CD4-positive, CD25-positive, alpha-beta regulatory T cell (primary cell): ENCODE measurements at places on chromosomes 3 and 15. TPM values are rescaled to one million over a fixed set of nuclear protein-coding genes. Genes with fewer than 3 reads are reported as not detected.

DNA sequence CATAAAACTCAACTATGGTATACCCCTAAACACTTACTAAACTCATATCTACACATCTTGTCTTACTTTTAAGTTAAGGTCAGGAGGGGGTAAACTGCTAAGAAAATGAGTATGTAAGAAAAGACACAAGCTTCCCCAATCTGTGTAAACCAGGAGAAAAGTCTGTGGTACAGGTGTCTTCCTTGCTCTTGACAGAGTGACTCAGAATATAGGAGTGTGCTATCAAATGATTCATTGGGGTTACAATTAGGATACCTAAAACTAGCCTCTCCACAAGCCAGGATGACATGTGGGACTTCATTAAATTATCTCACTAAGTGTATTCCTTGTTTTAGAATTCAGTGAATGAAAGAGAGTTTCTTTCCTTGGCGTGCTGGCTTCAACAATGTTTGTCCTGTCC, 274.8 kb downstream of the BBX start:
- H3K27me3 ChIP-seq, result no peaks in the 10 kb centered on the region
- no peaks in the 10 kb centered on the region for H3K4me1 ChIP-seq
- H3K27ac ChIP-seq, result no peak overlapping the region
- peaks cover 54% of the 10 kb centered on the region for H3K36me3 ChIP-seq

DNA sequence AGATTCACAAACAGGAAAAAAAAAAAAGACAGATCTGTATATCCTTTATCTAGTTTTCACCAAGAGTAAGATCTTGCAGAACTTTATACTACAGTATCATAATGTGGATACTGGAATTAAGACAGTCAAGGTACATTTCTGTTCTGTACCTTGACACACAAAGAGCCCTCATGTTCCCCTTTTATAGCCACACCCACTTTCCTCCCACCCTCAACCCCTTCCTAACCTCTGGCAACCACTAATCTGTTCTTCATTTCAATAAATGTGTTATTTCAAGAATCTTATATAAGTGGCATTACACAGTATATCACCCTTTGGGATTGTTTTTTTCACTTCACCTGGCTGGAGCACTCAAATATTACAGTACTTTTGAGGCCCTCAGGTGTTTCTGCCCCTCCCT, 3.6 kb upstream of the RAB6B start:
- H3K4me1 ChIP-seq, result peaks cover 5% of the 10 kb centered on the region
- H3K36me3 ChIP-seq, result no peaks in the 10 kb centered on the region
- H3K4me3 ChIP-seq, result no peak overlapping the region
- H3K27me3 ChIP-seq, result no peaks in the 10 kb centered on the region
- DNase-seq, result no peak

DNA sequence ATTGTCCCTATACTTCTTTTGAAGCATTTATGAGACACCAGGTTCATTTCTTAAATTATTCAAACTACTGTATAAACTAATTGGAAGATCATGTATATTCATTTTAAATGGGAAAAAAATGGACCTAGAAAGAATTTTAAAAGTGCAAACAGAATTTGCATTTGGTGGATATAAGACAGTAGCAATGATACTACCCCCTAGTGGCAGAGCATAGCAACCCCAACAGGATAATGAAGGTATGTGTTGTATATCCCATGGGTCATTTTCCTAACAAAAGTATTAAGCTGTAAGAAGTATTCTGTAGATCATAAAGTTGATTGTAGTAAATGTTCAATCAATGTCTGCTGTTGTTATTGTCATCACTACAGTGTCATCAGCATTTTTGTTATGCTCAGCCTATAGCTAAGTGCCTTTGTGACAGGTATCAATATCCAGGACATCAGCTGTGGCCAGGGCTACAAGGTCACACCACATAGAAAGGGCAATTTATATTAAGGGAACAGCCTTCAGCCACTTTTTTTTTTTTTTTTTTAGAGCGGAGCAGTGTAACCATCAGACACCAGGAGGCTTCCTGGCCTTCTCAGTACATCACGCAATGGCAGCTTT, 175.8 kb downstream of the FOXB1 start:
- H3K4me3 ChIP-seq, result no peak overlapping the region
- peak; percentile 62 for DNase-seq
- no peaks in the 10 kb centered on the region for H3K4me1 ChIP-seq
- no peaks in the 10 kb centered on the region for H3K36me3 ChIP-seq

GRCh38 chr15:91471468-91471867, 371.4 kb downstream of the SV2B start:
- H3K4me1 ChIP-seq, result peaks cover 46% of the 10 kb centered on the region
- peak overlapping the region; percentile 75 for H3K27ac ChIP-seq
- H3K4me3 ChIP-seq, result peak overlapping the region; percentile 67
- DNase-seq, result peak; percentile 10
- no peaks in the 10 kb centered on the region for H3K36me3 ChIP-seq
- no peaks in the 10 kb centered on the region for H3K27me3 ChIP-seq

GRCh38 chr3:44915702-44916438, 41.5 kb downstream of the TGM4 start:
- no peak for DNase-seq
- H3K4me3 ChIP-seq, result no peak overlapping the region
- H3K27me3 ChIP-seq, result no peaks in the 10 kb centered on the region
- H3K27ac ChIP-seq, result no peak overlapping the region
- H3K36me3 ChIP-seq, result peaks cover 5% of the 10 kb centered on the region
- no peaks in the 10 kb centered on the region for H3K4me1 ChIP-seq

DNA sequence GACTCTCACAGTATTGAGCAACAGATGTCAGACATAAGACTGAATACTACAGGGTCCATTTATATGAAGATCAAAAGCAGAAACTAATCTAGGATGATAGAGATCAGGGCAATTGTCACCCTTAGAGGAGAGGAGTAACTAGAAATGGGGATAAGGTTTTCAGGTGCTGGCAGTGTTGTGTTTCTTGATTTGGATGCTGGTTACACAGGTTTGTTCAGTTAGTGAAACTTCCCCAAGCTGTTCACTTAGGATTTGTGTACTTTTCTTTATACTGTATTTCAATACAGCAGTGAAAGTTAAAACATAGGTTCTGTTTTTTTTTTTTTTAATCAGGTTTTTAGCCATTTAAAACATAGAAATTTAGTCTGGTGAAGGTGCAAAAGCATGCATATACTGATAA, 39.1 kb upstream of the CMTM7 start:
- no peak overlapping the region for H3K27ac ChIP-seq
- no peaks in the 10 kb centered on the region for H3K27me3 ChIP-seq
- H3K4me3 ChIP-seq, result no peak overlapping the region
- H3K4me1 ChIP-seq, result no peaks in the 10 kb centered on the region

GRCh38 chr3:130851277-130851676, 42.6 kb upstream of the ATP2C1 start:
- H3K27me3 ChIP-seq, result no peaks in the 10 kb centered on the region
- H3K4me3 ChIP-seq, result peak overlapping the region; percentile 83
- H3K36me3 ChIP-seq, result no peaks in the 10 kb centered on the region
- peak overlapping the region; percentile 59 for H3K27ac ChIP-seq

DNA sequence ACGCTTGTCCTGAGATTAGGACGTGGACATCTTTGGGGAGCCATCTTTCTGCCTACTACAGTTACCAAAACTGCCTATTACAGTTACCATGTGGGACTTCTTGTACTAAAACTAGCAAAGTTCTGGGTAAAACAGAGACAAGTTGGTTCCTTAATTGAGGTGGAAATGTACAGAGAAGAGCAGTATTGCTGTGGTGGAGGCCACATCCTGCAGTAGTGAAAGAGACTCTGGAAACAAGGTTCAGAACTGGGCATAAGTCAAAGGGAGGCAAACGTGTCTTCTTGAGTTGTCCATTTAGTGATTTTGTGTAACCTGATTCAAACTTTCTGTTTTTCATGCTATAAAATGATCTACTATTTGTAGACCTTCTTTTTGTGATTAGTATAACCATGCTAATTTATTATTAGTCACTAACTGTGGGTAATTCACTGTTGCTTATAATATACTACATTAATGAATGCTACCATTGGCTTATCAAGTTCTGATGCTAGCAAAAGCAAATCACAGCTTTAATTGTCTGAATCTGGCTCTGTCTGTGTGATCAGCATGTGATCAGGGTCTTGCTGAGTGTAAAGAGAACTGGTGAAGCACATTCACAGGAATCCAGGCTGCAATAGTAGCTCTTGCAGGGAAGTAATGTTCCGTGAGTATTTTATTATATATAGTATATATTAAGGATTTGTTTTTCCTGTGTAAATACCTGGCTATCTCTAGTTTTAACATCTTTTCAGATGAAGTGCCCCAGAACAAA, 207.9 kb upstream of the GAP43 start:
- H3K27me3 ChIP-seq, result no peaks in the 10 kb centered on the region
- H3K4me3 ChIP-seq, result no peak overlapping the region
- no peak for DNase-seq
- H3K36me3 ChIP-seq, result no peaks in the 10 kb centered on the region
- no peaks in the 10 kb centered on the region for H3K4me1 ChIP-seq

- H3K4me3 ChIP-seq, result no peak overlapping the region
- no peak overlapping the region for H3K27ac ChIP-seq
- H3K27me3 ChIP-seq, result peaks cover 4% of the 10 kb centered on the region
Measured at GRCh38 chr15:38149315-38149714, 103.3 kb upstream of the SPRED1 start.

GRCh38 chr3:168489301-168489700, 393.6 kb upstream of the GOLIM4 start:
- H3K27me3 ChIP-seq, result no peaks in the 10 kb centered on the region
- no peak overlapping the region for H3K27ac ChIP-seq
- H3K4me1 ChIP-seq, result no peaks in the 10 kb centered on the region
- H3K4me3 ChIP-seq, result no peak overlapping the region
- DNase-seq, result no peak

DNA sequence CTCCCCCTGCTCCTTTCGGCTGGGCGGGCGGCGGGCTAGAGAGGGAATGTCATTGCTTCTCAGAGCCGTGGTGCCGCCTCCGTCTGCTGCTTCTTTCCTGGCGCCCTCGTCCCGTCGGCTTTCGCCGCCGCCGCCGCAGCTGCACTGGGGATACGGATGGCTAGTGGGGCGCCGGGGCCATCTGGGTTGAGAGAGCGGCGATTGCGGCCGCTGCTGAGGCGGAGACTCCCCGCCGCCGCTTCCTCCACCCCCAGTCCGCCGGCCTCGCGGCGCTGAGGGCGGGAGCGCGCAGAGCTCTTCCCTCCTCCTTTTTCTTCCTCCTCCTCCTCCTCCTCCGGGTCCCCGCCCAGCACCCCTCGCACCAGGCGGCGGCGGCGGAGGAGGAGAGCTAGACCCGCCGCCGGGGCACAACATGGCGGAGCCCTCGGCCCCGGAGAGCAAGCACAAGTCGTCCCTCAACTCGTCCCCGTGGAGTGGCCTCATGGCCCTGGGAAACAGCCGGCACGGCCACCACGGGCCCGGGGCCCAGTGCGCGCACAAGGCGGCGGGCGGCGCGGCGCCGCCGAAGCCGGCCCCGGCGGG, at the start of gene STT3B:
TSS of gene STT3B (plus strand) at position 339 of the 582 bp plus-strand sequence. CDS start at position 413, 74 bp downstream.
- no peaks in the 10 kb centered on the region for H3K36me3 ChIP-seq
- peak within 1 kb of the TSS; percentile 99 for H3K27ac ChIP-seq
- peaks cover 41% of the 10 kb centered on the region for H3K4me1 ChIP-seq
- DNase-seq, result no peak
- no peaks in the 10 kb centered on the region for H3K27me3 ChIP-seq

DNA sequence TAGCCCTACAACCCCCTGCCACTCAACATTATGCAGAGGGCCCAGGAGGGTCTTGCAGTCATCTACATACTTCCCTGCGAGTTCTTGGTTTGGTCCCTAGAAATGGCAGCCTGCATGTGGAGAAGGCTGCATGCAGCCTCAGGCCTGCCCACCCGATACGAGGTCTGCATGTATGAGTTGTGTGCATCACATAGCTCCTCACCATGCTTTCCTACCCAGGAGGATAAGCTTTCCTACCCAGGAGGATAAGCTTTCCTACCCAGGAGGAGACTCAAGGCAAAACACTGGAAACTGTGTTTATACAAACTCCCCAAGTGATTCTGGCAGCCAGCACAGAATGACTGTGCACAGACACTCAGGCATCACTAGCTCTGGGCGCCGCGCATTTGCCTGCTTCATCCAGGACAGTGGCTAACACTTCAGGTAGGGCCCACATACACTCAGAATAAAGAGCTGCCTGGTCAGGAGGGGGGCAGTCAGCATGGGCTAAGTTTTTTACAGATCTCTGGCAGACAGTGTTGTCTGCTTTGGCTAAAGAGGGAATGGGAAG, 187.7 kb downstream of the THSD4 start:
- no peak overlapping the region for H3K27ac ChIP-seq
- H3K36me3 ChIP-seq, result no peaks in the 10 kb centered on the region
- no peak overlapping the region for H3K4me3 ChIP-seq
- H3K27me3 ChIP-seq, result no peaks in the 10 kb centered on the region
- H3K4me1 ChIP-seq, result no peaks in the 10 kb centered on the region
- no peak for DNase-seq

DNA sequence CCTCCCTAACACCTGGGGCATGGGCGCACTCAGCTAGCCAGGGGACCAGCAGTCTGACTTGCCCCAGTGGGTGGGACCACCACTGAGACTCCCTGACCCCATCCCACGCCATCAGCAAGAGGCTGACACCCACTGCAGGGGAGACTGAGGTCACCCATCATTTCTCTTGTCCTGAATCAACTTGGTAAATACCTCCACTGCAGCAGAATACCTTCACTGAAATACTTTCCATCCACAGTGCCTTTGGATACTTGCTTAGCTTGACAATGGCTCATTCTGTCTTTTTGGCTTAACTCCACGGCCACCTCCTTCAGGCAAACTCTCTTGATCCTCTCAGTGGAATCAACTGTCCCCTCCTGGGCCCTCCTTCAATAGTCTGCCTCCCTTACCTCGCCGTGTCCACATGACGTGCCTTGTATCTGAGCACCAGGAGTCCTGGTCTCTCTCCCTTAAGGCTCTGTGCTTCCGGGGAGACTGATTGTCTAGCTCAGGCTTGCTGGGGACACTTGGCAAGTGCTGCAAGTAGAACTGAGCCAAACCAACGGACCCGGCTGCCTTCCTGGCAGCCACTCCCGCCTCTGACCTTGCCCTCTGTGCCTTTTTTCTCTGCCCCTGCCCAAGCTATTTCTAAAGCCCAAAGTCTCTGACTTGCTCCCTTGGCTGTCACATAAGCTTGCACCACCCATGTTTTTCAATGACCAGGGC, 119.1 kb downstream of the ADCY5 start:
- no peaks in the 10 kb centered on the region for H3K27me3 ChIP-seq
- H3K4me1 ChIP-seq, result peaks cover 2% of the 10 kb centered on the region
- no peak overlapping the region for H3K4me3 ChIP-seq
- H3K27ac ChIP-seq, result no peak overlapping the region
- H3K36me3 ChIP-seq, result no peaks in the 10 kb centered on the region

GNB4 gene
- total RNA-seq, result 2.1 TPM

SKOR1 gene
- 2.5 TPM for total RNA-seq

CMTM8 gene
- 6.0 TPM for total RNA-seq

PYGO1 gene
- not detected for total RNA-seq

MYO5C gene
- 4.1 TPM for total RNA-seq

LDHAL6B gene
- total RNA-seq, result not detected
